ENCODE measurements at places on chromosomes 13 and 19.

GRCh38 chr19:35519291-35519690 is 5.8 kb upstream of the DMKN start:
- DNase-seq, result no peak

DNA sequence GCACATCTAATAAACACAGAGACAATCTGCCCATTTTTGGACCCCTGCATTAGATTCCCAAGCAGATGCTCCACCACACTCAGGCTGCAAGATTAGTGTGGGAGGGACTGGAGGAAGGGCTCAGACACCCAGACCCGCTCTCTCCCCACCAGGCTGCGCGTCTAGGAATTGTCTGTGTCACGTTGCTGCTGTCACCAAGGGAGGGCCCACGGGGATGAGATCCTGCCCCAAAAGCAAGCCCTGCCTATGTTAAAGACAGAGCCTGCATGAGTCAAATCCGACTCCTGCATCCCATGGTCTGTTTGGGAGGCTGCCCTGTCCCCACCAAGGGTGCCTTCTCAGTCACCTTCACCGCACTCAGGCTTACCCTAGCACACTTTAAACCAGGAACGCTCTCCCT is 114.4 kb upstream of the ZNF507 start:
- DNase-seq, result no peak

GRCh38 chr13:98988780-98989179 is 10.9 kb upstream of the DOCK9 start:
- DNase-seq, result no peak

DNA sequence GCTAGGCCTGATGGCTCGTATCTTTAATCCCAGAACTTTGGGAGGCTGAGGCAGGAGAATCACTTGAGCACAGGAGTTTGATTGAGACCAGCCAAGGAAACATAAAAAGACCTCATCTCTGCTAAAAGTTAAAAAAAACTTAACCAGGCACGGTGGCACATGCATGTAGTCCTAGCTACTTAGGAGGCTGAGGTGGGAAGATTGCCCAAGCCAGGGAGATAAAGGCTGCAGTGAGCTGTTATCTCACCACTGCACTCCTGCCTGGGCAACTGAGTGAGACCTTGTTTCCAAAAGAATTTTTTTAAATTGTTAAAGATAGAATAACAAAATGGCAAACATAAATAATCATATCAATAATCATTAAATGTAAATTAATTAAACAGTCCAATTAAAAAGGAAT is 365.8 kb downstream of the MTUS2 start:
- no peak for DNase-seq

DNA sequence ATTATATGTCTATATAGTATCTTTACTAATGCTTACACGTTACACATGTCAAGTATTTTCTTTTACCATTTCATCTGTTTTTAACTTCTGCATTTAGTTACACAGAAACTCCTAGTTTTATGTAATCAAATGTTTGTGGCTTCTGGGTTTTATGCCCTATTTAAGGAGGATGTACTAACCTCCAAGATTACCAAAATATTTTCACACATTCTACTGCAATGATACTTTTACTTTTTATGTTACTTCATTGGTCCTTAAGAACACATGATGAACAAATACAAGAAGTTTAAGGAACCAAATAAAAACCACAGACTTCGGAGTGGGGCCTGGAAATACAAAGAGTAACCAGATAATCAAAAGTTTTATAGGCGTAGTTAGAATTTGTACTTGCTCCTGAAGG is 37.2 kb downstream of the ZC3H13 start:
- no peak for DNase-seq

- DNase-seq, result no peak
These were observed 560 bp downstream of the NDUFA7 start for GRCh38 chr19:8320564-8321066.

GRCh38 chr19:51434456-51434855 is 17.0 kb upstream of the SIGLEC10 start:
- DNase-seq, result no peak

DNA sequence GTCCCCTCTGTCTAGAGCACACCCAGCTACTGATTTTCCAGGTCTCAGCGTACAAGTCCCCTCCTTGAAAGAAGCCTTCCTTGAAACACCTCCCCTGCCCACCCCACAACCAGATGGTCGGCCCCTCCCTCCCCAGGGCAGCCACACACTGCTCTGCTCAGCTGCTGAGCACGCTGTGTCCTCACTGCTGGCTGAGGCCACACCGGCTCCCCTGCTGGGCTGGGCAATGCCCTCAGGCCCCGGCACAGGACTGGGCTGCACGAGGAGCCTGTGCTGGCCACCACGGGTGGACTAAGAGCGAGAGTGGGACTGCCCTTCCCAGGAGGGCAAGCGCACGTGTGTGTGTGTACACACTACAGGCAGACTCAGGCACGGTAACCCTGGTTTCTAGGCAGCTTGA is 11.8 kb upstream of the RSPH6A start:
- DNase-seq, result no peak

GRCh38 chr13:82344867-82345266 is 1537.4 kb downstream of the SLITRK1 start:
- no peak for DNase-seq

DNA sequence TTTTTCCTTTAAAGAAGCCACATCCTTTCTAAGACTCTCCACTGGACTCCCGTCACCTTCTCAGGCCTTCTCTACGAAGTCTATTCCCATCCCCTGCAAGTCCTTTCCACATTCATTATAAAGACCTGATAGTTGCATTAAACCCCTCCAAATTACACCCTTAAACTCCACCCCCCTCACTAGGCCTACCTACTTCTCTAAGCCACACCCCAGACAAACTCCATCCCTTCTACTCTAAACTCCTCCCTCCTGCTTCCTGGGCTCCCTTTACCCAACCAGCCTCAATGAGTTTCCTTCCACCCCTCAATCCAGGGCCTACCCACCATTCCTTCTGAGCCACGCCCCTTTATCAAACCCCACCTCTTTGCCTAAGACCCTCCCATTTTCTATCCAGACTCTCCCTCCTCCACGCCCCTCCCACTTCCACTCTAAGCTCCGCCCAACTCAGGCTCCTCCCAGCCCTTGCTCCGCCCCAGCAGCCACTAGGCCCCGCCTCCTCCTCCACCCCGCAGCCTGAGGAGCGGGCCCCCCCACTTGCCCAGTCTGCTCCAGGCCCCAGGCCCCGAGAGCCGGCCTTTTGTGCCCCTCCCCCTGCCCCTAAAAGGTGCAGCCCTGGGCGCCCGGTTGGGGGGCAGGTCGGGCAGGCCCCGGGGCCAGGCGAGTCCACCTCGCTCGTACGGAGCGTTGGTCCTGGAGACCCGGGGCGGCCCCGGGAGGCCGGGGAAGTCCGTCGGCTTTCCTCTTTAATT is 424 bp downstream of the FIZ1 start:
- DNase-seq, result peak; percentile 88

DNA sequence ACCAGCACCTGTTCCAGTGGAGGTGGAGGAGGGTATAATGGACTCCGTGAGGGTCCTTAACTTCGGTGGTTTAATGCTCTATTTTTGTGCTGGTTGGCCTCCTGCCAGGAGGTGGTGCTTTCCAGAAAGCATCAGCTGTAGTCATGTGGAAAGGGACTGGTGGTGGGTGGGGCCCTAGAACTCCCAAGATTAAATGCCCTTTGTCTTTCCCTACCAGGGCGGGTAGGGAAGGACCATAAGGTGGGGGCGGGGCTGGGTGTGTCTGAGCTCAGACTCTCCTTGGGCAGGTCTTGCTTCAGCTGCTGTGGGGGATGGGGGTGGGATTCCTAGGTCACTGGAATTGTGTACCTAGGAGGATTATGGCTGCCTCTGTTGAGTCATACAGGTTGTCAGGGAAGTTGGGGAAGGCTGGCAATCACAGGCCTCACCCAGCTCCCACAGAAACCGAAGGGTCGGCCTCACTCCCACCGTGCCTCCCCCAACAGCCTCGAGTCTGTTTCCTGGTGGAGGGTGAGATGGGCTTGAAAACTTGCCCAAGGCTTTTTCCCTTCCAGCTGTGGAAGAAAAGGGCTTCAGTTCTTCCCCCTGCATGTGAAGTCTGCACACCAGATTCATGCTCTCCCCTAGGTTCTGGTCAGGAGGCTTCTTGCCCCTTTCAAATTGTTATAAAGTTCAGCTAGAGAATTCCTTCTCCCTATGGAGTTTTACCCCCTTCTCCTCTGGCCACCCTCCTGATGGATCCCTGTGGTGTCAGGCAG is 60.3 kb upstream of the CLDN10 start:
- no peak for DNase-seq

GRCh38 chr13:97250560-97250959 is 28.4 kb downstream of the MBNL2 start:
- no peak for DNase-seq

DNA sequence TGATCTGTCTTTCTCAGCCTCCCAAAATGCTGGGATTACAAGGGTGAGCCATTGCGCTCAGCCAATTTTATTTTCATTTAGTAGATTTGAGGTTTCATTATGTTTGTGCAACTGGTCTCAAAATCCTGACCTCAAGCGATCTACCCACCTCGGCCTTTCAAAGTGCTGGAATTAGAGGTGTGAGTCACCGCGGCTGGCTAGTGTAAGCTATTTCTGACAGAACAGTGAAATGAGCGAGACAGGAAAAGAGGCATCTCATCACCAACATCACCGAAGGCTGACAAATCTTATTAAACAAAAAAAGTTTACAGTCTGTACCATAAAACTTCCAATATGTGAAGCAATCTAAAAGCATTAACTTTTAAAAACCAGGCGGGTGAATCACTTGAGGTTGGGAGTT is 12.2 kb upstream of the ZNF888 start:
- DNase-seq, result no peak

DNA sequence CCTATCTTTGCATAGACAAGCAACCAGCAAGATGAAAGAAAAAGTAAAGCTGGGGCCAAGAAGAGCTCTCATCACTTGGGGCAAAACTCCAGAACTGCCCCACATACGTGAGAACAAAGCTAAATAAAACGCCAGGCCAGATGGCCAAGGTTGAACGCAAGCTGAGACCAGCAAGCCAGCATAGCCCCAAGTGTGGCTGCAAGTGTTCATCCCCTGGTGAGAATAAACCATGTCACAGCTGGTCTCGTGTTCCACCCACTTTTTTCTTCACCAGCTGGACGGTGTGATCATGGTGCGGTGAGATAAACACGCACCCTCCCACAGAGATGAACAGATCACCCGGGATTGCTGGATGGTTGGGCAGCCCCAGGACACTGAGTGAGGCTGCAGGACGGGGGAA is 109.6 kb upstream of the CACNA1A start:
- no peak for DNase-seq

DNA sequence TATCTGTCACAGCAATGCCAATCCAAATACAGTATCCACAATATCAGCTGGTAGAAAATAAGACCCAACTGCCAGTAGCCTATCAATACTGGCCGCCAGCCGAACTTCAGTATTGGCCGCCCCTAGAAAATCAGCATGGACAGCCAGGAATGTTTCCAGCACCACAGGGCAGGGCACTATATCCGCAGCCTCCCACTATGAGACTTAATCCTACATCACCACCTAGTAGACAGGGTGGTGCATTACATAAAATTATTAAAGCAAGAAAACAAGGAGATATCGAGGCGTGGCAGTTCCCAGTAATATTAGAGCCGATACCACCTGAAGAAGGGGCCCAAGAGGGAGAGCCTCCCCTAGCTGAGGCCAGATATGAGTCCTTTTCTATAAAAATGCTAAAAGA is 111.3 kb downstream of the ZNF486 start:
- no peak for DNase-seq

- DNase-seq, result no peak
These were observed 395.5 kb upstream of the NBEA start for GRCh38 chr13:34546344-34547250.

- DNase-seq, result no peak
These were observed 14.3 kb downstream of the FZR1 start for GRCh38 chr19:3520166-3521103.

DNA sequence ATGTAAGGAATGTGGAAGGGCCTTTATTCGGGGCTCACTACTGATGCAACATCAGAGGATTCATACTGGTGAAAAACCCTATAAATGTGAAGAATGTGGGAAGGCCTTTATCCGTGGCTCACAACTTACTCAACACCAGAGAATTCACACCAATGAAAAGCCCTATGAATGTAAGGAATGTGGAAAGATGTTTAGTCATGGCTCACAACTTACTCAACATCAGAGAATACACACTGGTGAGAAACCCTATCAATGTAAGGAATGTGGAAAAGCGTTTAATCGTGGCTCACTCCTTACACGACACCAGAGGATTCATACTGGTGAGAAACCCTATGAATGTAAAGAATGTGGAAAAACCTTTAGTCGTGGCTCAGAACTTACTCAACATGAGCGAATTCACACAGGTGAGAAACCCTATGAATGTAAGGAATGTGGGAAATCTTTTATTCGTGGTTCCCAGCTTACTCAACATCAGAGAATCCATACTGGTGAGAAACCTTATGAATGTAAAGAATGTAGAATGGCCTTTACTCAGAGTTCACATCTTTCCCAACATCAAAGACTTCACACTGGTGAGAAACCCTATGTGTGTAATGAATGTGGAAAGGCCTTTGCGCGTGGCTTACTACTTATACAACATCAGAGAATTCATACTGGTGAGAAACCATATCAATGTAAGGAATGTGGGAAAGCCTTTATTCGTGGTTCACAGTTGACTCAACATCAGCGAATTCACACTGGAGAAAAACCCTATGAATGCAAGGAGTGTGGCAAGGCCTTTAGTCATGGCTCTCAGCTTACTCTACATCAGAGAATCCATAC is 44.3 kb downstream of the ZNF585A start:
- DNase-seq, result no peak

- no peak for DNase-seq
These were observed 16.7 kb downstream of the ZNF556 start for GRCh38 chr19:2883686-2884439.

DNA sequence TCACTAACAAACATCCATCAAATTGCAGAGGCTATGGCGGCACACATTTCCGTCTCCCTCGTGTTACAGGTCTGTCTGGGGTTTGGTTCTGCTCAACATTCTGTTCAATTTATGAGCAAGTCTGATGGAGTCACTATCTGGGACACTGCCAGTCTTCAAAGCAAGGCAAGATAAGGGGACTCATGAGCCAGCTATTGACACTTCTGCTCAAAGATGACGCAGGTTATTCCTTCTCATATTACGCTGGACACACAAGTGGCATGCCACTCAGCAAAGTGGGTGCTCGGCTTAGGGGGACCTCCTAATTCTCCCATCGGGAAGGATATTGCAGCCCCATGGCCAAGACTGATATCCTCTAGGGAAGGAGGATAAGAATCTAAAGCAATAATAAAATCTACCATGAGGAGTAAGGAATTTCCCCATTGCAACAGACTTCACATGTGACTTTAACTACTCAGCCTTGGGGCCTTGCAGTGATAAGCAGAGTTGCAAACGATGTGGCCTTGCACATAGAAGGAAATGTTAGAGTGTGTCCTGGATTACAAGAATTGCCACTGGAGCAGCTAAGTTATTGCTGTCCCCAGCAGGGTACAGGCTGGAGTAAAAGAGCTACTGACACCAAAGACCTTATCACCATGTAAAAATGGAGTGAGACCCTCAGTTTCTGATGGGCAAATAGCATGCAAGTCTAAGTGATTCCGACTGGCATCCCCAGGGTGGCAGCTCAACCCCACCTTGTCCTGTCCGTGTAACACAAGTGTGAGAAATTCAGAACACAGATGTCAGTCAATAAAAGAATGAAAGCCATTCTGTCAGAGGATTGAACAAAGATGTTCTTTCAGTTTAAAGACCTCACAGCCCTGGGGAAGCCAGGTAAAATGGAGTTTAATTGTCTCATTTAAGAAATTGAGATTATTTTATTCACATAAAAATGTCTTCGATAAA is 306.1 kb downstream of the IRS2 start:
- no peak for DNase-seq

- DNase-seq, result no peak
These were observed 36.1 kb downstream of the GADD45B start for GRCh38 chr19:2511991-2512390.

Measured in midbrain (tissue), 1 donor.